Kidney glomerular epithelial cell (primary cell): ENCODE measurements at places on chromosomes 12 and 14.

- no peak for DNase-seq
Measured at GRCh38 chr12:43937947-43938346, 102.1 kb downstream of the TMEM117 start.

- DNase-seq: no peak
Measured at GRCh38 chr14:86790408-86791364, 1202.3 kb downstream of the GALC start.

- DNase-seq: no peak
Measured at GRCh38 chr14:36857136-36857535, 195.5 kb downstream of the PAX9 start.

GRCh38 chr14:22465201-22465840, 123.7 kb downstream of the DAD1 start:
- peak; percentile 29 for DNase-seq

GRCh38 chr14:100807979-100808734, 17.8 kb upstream of the MEG3 start:
- no peak for DNase-seq

- peak; percentile 94 for DNase-seq
Measured at GRCh38 chr14:77598366-77599070, 17.9 kb downstream of the SPTLC2 start.

GRCh38 chr14:91061056-91061887, 831 bp upstream of the RPS6KA5 start:
- DNase-seq: no peak

GRCh38 chr12:116339062-116339461, 61.6 kb upstream of the MED13L start:
- DNase-seq: no peak

GRCh38 chr12:98062464-98063245, 452.7 kb upstream of the TMPO start:
- no peak for DNase-seq
